ENCODE measurements at places on chromosomes 1 and 21.
A peak's percentile ranks its signal among the peaks of the same experiment; 100 is the strongest.

- no peak for DNase-seq
Observed at GRCh38 chr1:170174395-170174794, 28.6 kb downstream of the NTMT2 start.

- DNase-seq: no peak
Observed at GRCh38 chr1:21674957-21675356, 5.8 kb upstream of the RAP1GAP start.

DNA sequence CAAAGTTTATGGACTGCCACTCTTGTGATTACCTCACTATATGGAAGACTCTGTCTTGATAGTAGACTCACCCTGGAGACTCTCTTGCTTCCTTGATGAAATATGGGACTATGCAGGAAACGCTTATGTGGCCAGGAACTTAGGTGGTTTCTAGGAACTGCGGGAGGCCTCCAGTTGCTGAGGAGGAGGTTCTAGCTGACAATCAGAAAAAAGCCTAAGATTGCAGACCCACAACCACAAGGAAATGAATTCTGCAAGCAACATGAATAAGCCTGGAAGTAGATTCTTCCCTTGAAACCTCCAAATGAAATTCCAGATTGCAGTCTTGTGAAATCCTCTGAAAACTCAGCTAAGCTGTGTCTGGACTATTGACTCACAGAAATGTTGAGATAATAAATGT lies 88.9 kb upstream of the COL11A1 start:
- DNase-seq: no peak

DNA sequence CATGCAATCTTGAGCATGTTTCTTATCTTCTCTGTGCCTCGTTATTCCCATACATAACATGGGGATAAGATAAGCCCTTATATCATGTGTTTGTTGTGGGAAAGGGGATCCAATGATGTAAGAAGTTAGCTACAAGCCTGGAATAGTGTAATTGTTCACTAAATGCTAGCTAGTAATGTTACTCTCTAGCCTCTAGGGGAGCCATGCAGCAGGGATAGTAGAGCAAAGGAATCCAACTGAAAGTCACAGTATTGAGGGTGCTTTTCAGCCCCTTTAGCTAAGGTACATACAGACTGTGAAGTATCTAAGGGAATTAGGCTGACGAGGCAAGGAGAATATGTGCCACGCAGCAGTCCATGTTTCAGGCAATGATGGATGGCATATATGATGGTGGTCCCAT lies 46.9 kb downstream of the IL23R start:
- no peak for DNase-seq

DNA sequence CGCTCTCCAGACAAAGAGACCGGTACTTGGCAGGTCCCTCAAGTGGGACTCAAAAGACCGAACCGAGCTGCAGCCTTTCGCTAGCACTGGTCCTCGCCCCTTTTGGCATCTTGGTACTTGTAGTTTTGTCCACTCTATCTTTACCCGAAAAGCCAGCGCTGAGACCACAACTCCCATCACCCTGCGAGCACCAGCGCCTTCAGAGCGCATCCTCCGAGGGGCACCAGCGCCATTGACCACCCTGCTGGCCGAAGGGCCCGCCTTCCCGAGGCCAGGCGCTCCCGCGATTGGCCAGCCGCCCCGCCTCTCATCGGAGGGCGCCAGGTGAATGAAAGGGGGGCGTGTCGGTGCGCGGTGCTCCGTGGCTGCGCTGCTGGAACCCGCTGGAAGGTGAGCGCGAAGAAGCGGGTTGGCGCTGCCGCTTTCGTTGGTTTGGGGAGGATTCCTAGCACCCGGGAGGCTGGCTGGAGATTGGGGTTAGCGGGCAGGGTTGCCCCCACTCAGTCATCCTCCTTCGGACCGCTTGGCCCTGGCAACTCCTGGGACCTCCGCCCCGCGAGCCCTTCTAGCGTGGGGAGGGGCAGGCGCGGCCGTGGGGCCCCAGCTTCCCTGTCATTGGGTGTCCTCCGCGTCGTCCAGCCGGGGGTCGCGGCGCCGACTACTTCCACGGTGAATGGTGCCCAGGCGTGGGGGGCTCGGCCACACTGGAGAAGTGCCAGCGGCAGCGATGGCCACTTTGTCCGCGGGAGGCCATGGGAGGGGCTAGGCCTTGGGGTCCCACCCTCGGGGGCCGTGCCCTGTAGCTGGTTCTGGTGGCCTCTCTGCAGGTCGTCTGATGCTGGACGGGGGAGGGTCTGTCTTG lies at the start of gene ZBTB8B:
TSS of gene ZBTB8B (plus strand) at position 357 of the 862 bp plus-strand sequence. CDS start 5,553 bp downstream, outside the sequence.
- DNase-seq: no peak

- DNase-seq: no peak
Observed at GRCh38 chr21:42639646-42640152, 13.7 kb upstream of the PDE9A start.

DNA sequence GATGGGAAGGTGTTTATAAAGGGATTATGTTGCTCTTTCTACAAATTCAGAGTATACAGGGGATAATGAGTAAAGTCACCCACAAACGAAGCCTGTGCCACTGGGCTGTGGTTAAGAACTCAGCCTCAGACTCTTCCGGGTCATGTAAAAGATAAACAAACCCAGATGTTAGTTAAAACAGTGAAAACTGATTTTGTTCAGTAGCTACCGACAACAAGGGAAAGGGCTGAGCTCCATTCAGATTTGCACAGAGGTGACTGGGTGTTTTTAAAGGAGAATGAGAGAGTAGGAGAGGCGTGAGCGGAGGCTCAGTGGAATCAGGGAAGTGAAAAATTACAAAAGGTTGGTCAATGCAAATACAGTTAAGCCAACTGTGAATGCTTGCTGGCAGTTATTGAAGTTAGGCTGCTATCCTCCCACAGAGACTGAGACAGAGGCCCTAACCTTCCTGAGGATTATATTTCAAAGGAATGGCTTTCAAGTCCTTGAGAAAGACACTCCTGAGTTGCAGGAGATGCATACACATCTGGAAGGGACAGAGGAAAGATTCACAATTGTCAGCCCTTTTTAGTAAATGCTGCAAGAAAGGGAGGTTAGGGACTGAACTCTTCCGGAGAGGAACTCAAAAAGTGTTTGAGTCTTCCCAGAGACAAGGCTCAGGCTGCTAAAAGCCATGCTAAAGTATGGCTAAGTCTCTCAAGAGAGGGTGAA lies 29.9 kb upstream of the SAMD13 start:
- DNase-seq: no peak

DNA sequence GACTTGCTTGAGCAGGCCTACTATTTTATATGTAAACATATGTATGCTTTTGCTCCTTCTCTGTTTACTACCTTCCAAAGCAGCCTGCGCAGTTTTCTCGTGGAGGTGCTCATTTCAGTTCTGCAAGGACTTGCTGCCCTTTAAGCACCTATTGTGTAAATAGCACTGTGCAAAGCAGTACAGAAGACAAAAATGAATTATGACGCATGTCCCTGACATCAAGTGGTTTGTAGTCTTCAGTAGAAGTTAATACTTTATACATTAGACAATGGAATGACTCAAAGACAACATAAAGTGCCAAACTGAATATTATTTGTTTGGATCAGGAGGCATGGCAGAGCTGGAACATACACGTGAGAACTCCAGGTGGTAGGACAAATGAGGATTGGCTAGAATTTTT lies 611.7 kb downstream of the LMO4 start:
- DNase-seq: no peak

GRCh38 chr1:180173451-180173850 lies 18.8 kb downstream of the QSOX1 start:
- DNase-seq: no peak

DNA sequence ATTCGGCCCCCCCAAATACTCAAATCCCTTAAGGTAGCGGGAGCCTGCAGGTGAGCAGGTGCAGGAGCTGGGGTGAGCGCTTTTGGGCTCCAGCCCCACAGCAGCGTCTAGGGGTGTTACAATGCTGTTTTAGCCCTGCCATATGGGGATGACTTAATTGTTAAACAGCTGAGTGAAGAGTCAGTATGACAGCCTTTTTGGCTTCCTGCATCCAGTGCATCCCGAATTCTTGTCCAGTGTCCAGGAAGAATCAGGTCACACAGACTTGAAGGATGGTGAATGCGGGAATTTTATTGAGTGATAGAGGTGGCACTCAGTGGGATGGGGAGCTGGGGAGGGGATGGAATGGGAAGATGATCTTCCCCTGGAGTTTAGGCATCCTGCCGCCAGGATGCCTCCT lies 30.4 kb upstream of the HHAT start:
- DNase-seq: no peak

- DNase-seq: no peak
Observed at GRCh38 chr1:176196728-176197127, 10.4 kb downstream of the COP1 start.

DNA sequence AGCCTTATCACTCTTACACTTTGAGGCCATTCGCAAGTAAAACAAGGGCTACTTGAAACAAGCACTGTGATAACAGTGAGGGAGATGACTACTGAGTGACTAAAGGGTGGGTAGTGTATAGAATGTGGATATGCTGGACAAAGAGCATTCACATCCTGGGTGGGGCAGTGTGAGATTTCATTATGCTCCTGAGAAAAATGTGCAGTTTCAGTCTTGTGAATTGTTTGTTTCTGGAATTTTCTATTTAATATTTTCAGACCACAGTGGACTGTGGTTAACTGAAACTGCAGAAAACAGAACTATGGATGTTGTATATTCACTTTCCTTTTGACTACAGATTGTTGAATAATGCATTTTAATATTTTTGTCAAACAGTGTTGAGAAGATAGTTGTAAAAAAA lies 25.1 kb upstream of the B3GALT2 start:
- no peak for DNase-seq

DNA sequence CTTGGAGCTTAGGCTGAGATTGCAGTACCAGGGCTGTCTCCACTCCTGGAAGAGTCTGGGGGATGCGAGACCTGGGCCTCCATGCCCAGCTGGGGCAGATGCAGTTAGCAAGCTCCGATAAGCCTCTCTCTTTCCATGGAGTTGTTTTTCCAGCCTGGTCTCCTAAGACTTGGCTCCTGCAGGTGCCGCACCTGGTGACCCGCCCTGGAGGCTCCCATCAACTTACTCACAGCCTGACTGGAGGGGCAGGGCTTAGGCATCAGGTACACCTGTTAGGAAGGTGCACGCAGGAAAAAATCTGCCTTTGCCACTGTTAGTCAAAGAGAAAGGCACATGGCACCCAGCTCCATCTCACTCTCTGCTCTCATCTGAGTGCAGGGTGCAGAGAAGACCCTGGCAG lies 198.1 kb upstream of the TMEM51 start:
- DNase-seq: no peak

DNA sequence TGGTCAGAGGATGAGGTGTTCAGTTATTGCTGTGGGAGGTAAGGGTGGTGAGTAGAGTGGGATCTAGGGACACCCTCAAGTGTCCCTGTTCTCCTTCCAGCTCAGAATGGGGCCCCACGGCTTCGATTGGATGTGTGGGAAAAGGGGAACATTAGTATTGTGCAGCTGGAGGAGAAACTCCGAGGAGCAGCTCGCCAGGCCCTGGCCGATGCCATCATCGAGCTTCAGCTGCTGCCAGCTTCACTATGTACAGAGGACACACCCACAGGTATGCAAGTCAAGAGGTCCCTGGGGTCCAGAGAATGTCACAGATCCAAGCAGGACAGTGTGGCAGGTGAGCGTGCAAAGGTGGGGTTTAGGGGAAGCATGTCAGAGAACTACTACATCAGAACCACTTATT lies 13.9 kb downstream of the HYI start:
- DNase-seq: no peak

DNA sequence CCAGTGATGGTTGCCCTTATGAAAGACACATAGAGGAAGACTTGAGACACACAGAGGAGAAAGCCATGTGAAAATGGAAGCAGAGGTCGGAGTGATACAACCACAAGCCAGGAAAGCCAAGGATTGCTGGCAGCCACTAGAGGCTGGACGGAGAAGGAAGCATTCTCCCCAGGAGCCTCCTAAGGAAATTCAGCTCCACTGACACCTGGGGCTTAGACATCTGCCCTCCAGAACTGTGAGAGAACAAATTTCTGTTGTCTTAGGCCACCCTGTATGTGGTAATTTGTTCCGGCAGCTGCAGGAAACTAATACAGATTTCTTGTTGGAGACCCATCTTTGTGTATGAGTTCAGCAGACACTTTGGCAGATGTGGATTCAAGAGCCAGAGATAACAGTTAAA lies 126.9 kb upstream of the ATP1A1 start:
- no peak for DNase-seq

- no peak for DNase-seq
Observed at GRCh38 chr1:26169198-26169554, 413 bp upstream of the C1orf232 start.

DNA sequence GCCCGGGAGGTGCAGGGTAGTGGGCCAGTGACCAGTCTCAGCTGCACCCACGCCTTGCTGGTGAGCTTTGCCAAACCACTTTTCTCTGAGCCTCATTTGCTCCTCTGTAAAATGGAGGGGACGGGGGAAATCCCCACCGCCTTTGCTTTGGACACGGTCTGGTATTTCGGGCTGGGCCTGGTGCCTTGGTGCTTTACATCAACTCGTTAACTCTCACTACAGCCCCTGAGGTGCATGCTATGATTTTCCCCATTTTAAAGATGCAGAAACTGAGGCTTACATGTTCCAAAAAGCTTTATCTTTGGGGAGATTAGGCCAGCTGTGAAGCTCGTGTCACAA lies 116.1 kb upstream of the RUNX3 start:
- DNase-seq: no peak

DNA sequence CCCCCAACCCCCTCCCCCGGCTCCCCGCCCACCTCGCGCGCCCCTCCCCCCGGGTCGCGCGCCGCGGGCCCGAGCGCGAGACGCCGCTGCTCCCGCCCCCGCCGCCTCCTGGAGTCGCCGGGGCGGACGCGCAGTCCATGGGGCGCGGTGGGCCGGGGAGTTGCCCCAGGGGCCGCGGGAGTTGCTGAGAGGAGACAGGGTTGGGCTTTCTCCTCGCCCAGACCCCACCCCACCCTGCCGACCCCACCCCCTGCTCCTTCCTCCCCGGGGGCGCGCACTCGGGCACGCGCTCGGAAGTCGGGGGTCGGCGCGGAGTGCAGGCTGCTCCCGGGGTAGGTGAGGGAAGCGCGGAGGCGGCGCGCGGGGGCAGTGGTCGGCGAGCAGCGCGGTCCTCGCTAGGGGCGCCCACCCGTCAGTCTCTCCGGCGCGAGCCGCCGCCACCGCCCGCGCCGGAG lies at the start of gene LAMC1:
TSS of gene LAMC1 (plus strand) at position 275 of the 455 bp plus-strand sequence. CDS start 297 bp downstream, outside the sequence.
- peak; percentile 14 for DNase-seq

GRCh38 chr1:245207056-245207638 lies 52.4 kb downstream of the KIF26B start:
- DNase-seq: no peak

GRCh38 chr1:234529095-234529949 lies 50.3 kb upstream of the TARBP1 start:
- no peak for DNase-seq

Data from cortex of kidney (tissue), 1 donor.